Stimulated activated CD8-positive, alpha-beta memory T cell treated with anti-CD3 and anti-CD28 coated beads, Interleukin-2, amount 100 ng/mL, for 1 hour (primary cell): ENCODE measurements at places on chromosomes 11 and 22.
A peak's percentile ranks its signal among the peaks of the same experiment; 100 is the strongest.

DNA sequence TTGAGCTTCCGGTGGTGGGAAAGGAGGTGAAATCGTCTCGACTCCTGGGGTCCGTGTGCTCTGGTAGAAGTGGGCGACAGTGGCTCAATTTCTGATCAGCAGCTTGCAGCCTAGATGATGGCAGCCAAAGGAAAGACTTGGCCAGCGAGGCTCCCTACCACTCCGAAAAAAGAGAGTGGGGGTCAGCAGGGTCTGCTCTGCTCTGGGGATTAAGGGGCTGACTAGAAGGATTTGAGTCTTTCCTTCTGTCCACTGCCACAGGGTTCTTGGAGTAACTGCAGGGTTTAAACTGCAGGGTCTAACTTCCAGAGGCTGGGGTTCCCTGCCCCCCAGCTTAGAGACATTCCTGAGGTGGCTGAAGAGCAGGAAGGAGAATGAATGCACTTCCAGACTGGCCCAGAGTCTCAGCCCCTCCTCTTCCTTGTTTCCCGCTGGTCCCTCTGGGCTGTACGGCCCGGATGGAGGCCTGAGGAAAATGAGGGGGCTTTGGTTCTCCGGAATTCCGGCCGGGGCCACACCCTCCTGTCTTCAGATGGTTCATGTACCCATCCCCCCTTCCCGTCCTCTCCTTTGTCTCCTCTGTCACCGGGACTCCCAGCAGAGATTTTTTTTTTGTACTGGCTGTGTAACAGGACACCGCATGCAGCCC is 907 bp downstream of the SERPINH1 start:
- DNase-seq, result no peak

DNA sequence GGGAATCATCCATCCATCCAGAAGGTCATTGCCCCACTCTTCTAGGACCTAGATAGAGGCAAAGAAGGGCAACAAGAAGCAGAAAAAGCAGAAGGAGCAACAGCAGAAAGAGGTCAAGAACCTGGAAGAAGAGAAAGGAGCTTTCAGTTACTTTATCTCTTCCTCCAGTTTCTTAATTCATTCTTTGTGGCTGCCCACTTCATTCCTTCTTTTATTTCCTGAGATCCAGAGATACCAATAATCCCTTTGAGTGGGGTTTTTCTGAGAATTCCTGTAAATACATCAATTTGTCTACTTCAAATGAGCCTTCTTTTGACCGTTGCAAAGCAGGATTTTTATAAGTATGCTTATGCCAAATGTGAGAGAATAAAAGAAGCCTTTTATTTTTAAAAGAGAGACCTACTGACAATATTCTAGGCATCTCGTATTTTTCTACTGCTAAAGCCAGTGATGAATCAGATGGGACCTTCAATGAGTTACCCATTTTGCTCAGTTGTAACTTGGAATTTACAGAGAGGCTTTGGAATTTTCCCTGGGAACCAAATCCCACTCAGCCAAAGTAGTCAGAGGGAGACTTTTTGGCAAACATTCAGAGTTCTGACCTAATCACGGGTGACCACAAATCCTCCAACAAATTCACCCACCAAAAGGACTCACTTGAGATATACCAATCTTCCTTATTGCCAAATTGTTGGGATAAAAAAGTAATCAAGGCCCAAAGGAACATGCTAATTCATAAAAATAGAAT is 54.9 kb downstream of the ZC3H12C start:
- no peak for DNase-seq

DNA sequence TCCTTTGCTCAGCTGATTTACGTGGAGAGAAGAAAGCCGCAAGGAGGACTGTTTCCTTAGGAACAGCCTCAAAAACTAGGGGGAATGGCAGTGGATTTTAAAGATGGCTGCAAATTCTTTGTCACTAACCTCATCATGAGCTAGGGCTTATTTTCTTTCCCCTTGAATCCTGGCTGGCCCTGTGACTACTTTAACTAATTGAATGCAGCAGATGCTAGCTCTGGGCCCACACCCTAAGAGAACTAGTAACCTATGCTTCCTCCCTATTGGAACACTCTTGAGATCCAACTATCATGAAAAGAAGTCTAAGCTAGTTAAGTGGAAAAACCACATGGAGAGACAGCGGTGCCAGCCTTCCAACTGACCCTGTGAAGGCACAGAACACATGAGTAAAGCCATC is 421.3 kb upstream of the NARS2 start:
- no peak for DNase-seq

- no peak for DNase-seq
Observed at GRCh38 chr11:65043881-65044501, 3.0 kb downstream of the SAC3D1 start.

GRCh38 chr11:124752471-124753102 is 532 bp upstream of the VSIG2 start:
- DNase-seq, result no peak

DNA sequence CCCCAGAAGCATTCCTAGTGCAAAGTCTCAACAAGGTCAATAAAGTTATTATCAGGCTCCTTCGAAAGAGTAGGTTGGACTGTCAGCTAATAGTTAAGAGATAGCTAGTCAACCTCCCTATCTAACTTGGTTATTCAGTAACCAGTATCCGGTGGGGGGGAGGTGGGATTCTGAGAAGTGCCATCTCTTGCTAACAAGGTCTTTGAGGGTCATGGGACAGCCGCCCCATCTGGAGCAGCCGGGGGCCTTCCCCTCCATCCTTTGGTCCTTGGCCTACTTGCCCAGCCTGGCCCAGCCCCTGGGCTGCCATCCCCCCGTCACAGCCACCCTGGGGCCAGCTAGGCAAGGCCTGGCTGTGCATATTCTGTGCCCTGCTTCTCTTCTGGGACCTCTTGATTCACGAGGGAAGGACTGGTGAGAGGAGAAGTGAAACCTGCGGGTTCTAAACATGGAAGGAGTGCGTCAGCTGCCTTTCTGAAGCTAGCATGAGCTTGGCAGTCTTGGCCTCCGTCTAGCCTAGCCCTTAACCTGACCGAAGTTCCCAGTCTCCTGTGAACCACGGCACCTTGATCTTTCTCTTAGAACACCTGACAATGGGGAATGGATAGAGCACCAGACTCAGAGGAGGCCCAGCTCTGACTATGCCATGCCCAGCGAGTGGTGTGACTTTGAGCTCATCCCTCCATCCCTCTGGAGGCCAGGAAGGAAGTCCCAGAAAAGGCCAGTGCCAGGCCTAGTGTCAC is 9.3 kb downstream of the SLC37A2 start:
- no peak for DNase-seq

GRCh38 chr11:12941671-12942070 is 67.4 kb upstream of the RASSF10 start:
- no peak for DNase-seq

- no peak for DNase-seq
Observed at GRCh38 chr11:68974421-68975194, 6.2 kb downstream of the MRGPRD start.

DNA sequence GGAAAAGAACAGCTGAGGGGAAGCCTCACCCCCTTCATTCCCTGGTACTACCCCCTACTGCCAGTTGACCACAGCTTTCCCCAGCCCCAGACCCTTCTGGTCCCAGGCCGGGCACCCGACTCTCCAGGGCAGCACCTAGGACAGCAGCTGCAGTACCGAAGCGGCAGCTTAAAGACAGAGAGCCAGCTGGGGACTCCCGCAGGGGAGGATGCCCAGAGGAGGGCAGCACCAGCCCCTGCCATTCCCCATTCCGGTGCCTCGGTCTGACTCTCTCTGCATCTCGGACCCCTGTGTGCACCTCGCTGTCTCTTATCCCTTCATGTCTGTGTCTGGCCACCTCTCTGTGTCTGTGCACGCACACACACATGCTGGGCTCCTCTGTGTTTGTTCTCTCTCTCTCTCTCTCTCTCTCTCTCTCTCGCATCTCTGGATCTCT is 9.4 kb downstream of the IGSF9B start:
- DNase-seq, result no peak

DNA sequence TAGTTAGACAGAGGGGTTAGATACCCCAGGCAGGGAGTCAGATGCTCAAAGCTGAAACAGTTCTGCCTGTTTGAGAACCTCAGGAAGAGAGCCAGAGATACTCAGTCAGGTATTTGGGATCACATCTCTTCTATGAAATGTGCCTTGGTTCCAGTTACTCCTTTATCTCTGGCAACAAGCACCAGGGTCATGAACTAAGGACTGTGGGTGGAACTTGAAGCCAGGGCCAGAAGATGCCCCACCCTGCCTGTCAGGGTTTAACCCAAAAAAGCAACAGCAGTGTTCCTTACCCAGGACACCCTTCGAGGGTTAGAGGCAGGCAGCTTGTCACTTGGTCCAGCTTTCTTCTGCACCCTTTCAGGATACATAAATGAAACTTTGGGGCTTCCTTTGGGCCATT is 15.0 kb upstream of the WT1 start:
- DNase-seq, result no peak

DNA sequence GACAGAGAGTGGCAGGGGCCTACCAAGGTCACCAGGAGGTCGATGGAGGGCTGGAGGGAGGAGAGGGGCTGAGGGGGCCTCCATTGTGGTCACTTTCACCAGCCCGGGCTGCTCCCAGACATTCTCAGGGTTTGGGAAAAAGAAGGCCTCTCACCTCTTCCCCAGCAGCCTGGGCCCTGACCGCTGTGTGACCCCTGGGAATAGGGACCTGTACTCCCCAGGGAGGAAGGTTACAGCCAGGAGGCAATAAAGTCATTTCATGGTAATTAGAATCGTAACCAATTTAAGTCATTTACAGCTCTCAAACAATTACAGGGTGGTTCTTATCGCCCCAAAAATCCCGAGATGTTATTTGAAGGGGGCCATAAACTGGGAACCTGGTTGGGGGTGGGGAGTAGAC is 37.8 kb downstream of the ISX start:
- DNase-seq, result no peak

- no peak for DNase-seq
Observed at GRCh38 chr11:128496692-128497060, 90.7 kb downstream of the ETS1 start.

GRCh38 chr22:39502109-39502788 is at the start of gene MIEF1:
MIEF1 (plus strand) TSS chr22:39502290; CDS start chr22:39511295, 9,005 bp downstream.
- DNase-seq, result peak; percentile 83

DNA sequence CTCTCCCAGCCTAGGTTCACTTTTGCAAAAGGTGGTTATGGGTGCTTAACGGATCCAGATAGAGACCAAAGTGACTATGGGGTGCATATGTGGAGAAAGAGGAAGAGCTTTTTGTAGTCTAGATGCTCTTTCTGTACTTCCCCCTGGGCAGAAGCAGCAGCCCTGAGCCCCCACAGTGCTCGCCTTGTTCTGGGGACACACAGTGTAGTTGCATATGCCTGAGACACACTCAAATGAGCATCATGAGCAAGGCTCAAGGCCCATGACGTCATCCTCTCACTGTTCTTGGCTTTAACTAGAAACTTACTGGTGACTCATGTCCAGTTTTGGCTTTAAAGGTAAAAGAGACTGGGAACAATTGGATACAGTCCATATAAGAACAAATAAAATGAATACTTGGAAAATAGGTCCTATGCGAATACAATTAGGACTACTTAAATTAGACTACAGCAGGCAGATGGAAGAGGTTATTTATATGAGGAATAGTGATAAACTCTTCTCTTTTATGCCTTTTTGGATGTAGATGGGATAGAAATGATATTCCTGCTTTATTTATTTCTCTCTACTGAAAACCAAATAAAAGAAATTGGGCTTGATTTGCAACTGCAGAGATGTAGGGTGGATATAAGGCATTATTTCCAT is 20.1 kb upstream of the PEX26 start:
- no peak for DNase-seq

- DNase-seq, result no peak
Observed at GRCh38 chr11:127470306-127470884, 469.8 kb upstream of the KIRREL3 start.

- DNase-seq, result peak; percentile 20
Observed at GRCh38 chr22:38505541-38506117, 482 bp downstream of the DDX17 start.

GRCh38 chr22:37804881-37805809 is 2.6 kb upstream of the GCAT start:
- peak; percentile 24 for DNase-seq

DNA sequence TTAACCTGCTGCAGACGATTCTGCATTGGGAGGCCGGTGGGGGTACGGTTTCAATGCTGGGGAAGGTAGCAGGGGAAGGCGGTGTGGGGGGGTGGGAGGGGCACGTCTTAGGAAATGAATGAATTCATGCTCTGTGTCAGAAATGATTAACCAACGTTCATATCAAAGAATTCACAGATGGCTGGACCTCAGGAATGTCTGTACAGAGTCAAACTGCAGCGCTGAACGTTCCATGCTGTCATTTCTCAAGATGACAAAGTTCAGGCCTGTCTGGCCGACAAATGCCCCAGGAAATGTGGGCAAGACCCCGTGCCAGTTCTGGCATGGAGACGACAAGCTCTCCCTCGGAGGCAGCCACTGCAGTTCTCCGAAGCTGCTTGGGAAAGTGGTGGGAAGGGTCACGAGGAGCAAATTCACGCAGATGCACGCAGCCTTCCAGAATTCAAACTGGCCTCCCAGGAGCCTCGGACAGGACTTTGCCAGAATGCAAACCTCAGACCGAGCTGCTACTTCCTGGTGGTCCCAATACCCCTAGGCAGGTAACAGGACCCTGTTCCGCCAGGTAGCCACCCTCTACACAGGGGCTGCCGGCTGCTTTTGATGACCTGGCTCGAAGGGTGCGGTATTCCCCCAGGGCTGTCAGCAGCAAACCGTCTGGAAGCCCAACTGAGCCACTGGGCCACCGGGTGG is 81.5 kb downstream of the TRMU start:
- no peak for DNase-seq

DNA sequence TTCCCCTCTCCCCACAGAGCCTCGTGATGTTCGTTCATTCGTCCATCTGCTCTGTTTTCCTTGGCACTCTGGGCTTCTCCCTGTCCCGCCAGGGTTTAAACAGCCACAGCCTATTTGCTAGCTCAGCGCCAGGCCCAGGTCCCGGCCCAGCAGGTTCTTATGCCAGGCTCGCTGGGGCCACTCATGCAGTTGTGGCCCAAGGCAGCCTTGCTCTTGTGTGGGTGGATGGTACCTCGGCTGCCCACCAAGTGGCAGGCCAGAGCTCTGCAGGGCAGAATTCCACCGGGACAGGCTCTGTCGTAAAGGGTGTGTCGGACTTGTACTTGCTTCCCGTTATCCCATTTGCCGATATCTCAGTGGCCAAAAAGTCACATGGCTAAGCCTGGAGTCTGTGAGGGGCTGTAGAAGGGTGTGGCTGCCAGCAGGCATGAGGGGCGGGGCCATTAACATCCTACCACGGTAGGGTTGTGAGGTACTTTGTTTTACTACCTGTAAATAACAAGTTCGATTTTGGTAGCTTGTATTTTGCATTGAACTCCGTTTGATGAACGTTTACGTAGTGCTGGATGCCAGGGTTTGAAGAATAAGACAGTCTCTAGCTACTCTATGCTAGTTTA is 7.9 kb downstream of the FAM118A start:
- DNase-seq, result no peak

- no peak for DNase-seq
Observed at GRCh38 chr11:10551845-10552352, 10.9 kb upstream of the RNF141 start.
